ENCODE measurements at places on chromosomes 11 and 22. TPM values are rescaled to one million over a fixed set of nuclear protein-coding genes. Genes with fewer than 3 reads are reported as not detected.

GRCh38 chr11:21543901-21544300 is 649.0 kb upstream of the ANO5 start:
- no peak for DNase-seq

Gene CELSR1
- total RNA-seq: 2.5 TPM

Gene CECR2
- total RNA-seq: 2.8 TPM

- no peak for DNase-seq
Measured at GRCh38 chr11:59040607-59041006, 45.5 kb upstream of the GLYATL1B start.

GRCh38 chr11:107247167-107247861 is 210.3 kb downstream of the CWF19L2 start:
- DNase-seq: no peak

Gene OR4X1
- total RNA-seq: not detected

Data from sigmoid colon (tissue), 7 donors.